ENCODE measurements at places on chromosomes 16 and 17.
A peak's percentile ranks its signal among the peaks of the same experiment; 100 is the strongest.

GRCh38 chr16:62620275-62620674, 584.0 kb upstream of the CDH8 start:
- DNase-seq, result no peak

- no peak for DNase-seq
Measured at GRCh38 chr17:82097184-82097918, 685 bp downstream of the FASN start.

DNA sequence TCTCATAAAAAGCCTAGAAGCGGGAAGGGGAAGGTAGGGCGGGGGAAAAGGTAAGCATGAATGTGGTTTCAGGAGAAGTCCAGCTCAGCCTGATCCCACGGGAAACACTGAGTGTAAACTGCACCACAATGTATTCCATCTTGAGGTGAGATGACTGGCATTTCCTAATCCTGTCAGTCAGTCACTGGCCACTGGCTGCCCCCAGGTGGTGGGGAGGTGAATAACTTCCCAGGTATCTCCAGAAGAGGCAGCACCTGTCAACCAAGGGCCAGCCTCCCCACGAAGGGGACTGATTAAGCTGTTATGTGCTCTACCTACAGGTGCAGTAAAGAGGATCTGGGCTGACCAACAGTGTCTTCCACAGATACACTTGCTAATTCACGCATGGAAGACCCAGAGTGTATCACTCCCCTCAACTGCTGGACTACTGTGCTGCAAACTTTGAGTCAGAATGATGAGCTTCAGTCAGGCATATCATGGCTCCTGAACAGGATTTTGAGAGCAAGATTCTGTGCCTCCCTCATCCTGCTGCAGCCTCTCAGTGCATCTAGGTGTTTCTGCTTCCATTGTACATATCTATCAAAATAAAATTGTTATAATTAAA, 108.5 kb upstream of the CCL2 start:
- DNase-seq, result peak; percentile 18

DNA sequence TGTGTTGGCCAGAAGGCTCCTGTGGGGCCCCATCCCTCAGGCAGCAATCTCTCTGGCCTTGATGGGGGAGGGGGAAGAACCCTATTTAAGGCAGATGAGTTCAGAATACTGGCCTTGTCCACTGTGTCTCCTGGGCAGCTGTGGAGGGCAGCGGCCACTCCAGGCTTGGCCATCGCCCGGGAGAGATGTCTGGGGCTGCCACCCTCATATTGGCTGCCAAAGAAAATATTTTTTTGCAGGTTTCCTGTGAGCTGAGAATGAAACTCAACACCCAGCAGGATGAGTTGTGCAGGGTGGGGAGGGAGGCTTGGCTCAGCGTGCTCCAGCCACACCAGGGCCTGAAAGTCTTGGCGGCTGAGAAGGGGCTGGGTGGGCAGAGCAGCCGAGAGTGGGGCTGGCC, 14.4 kb upstream of the TIMP2 start:
- DNase-seq, result no peak

GRCh38 chr17:8803531-8804420, 4.6 kb upstream of the MFSD6L start:
- no peak for DNase-seq

DNA sequence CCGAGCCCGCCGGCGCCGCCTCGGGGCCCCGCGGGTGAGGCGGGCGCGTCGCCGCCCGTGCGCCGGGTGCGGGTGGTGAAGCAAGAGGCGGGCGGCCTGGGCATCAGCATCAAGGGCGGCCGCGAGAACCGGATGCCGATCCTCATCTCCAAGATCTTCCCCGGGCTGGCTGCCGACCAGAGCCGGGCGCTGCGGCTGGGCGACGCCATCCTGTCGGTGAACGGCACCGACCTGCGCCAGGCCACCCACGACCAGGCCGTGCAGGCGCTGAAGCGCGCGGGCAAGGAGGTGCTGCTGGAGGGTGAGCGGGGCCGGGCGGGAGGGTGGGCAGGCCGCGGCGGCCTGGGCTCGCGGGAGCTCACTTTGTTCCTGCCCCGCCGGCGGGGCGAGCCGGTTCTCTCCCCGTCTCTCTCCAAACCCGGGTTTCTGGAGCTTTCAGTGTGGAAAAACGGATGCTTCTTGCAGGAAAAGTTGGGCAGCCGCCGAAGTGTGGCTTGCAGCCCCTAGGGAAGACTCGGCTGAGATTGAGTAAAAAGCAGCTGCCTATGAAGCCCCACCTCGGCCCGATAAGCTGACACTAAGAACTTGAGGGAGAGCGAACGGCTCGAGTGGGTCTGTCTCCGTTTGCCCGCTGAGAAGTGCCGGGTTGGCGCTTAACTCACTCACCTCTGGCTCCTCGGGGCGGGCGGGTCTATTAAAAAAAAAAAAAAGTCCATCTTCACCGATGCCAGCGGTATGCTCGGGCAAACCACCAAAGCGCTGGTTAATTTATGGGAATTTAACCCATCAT, 677 bp downstream of the SNTB2 start:
- peak; percentile 15 for DNase-seq

DNA sequence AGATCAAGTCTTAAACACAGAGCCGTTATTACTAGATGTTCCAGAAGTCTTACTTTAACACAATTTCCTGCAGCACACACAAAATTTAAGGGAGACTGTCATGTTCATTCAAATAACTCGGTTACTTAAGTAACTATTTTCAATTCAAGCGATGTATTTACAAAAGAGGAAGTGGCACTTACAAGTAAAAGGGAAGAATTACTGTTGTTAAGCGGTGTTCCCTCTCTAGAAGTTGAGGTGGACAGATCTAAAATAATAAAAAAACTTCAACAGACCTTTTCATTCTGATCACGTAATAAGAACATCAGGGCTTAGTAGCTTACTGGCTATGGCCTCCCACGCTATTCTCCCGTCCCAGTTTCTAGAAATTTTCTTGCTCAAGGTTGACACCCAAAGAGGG, 26.2 kb upstream of the TXNDC11 start:
- DNase-seq, result no peak

DNA sequence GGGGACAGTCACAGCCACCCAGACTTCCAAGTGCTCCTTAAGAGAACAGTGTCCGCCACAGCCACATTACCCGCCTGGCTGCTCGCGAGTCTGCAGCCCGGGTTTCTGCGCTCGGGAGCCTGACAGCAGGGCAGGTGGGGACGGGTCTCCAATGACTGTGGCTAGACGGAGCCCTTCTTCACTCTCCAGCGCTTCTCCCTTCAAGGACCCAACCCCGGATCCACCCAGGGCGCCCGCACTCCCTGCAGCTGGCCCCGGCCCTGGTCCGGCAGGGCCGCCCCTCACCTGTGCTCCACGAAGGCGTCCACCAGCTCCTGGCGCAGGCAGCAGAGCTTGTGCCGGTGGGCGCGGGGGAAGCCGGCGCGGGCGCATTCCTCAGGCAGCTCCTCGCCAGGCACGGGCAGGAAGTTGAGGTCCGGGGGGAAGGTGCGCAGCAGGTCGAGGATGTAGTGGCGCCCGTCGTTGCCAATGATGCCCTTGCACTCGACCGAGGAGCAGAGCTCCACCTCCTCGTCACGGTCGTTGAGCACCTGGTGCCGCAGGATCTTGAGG, 13.9 kb downstream of the CLUH start:
- no peak for DNase-seq

DNA sequence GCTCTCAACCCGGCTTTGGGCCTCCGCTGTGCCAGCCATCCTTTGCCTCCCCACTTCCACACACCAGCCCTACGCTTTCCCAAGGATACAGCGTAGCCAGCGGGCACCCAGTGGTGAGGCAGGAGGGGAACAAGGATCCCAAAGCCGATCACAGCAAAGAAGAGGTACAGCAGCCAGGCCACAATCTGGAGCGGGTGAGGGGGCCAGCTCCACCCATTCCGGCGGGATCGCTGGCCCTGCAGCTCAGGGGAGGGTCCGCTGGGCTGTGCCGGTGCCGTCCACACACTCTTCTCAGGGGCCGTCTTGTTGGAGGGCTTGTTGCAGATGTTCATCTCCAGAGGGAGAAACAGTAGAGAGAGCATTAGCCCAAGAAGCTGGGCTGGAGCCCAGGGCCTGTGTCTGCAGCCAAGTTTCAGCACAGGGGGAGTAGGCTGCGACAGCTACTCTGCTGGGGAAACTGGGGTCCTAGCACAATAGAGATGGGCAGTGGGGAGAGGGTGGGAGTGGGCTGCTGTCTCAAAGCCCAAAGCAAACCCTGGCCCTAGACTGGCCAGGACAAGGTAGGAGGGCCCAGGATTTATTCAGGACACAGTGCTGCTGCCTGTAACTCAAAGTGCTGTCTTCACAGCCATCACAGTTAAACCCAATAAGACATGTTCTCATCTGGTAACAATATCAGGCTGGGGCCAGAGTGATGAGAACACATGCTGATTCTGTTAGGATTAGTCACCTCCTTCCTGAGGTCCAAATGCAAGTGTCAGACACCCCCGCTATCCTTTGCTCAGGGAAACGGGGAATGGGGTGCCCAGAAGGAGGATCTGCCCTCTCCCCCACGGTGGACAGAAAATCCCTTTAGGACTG, 9.9 kb downstream of the ZDHHC1 start:
- DNase-seq, result no peak

- DNase-seq, result no peak
Measured at GRCh38 chr17:66661411-66662256, 173.3 kb upstream of the CACNG5 start.

DNA sequence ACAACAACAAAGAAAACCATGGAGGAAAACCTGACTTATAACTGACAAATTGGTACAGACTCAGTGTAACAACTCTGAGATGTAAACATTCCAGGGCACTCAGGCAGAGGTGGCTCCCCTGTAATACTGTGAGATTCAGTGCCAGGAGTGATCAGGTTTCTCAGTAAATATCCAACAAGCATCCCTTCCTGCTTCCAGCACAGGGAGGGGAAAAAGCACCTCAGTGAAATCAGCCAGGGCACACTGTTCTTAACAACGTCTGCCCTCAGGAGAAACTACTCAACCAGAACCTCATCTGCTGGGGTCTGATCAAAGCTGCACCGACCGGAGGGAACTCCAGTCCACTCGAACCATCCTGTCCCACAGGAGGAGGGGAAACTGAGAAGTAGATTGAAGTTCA, 52.3 kb downstream of the AMFR start:
- DNase-seq, result no peak

- no peak for DNase-seq
Measured at GRCh38 chr17:60079401-60080243, 901 bp upstream of the HEATR6 start.

DNA sequence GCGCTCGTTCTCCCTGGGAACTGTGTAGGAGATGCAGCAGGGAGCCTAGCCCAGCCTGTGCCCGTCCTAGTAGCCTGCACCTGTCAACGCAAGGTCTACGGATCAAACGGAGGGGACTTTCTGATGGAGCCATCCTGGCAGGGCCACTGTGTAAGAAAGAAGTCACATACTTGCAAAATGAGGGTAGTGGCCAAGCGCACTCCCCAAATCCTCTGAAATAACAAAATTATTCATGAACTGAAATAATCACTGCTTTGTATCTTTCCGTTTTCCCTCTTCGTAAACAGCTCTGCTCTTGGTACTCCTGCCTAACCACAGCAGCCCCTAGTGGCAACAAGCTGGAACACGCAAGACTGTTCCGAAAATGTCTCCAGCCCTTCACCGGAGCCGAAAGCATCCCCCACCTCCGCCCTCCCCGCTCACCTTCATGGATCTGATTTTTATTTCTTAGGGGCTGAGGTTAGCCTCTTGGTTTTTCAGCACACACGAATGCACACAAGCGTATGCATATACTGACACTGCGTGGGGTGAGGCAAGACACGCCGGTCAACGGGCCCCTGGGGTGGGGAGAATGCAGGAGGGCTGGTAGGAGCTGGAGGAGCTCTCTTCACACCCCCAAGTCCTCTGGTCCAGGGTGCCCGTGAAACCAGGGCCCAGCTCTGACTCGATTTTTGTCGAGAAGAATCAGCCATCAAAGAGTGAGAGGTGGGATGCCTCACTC, 100.8 kb downstream of the ABCC12 start:
- no peak for DNase-seq

DNA sequence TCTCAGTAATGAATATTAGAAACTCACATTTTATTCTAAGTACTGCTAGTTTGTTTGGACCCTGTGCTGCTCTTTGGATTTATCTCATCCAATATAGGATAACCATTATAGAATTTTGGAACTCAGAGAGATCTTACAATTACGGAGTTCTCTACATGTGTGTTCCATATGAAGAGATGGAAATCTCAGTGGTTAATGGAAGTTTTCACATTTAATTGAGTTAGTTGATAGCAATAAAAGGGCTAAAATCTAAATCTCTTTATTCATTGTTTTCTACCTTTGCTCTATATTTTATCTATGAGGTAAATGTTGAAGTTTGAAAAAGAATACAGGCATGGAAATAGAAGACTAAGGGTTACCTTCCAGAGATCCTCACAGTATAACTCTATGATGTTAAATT, 558.0 kb upstream of the KIF2B start:
- DNase-seq, result no peak

- DNase-seq, result peak; percentile 24
Measured at GRCh38 chr16:85303354-85303883, 191.1 kb upstream of the CIBAR2 start.

- no peak for DNase-seq
Measured at GRCh38 chr17:6147042-6147441, 76.9 kb downstream of the WSCD1 start.

DNA sequence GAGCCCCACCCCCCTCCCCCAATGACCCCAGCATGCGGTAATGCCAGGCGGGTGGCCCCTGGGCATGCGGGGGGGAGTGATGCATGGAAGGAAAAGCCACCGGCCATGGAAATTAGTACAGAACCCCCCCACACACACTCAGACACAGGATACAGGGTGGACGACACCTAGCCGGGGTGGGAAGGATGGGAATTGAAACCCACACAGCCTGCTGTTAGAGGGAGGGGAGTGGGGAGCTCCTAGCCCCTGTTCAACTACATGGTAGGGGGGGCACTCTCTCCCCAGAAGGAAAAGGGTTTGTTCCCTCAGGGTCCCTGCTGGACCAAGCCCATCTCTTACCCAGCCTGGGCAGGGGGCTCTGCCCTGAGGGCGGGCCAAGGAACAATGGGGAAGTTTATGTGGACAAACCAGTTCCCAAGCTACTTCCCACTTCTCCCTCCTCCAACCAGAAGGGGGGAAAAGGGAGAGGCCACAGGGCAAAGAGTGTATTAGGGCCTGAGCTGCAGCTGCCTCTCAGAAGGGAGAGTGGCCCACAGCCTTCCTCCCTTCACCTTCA, 5.2 kb downstream of the TMUB2 start:
- no peak for DNase-seq

- no peak for DNase-seq
Measured at GRCh38 chr17:6145946-6146345, 75.8 kb downstream of the WSCD1 start.

DNA sequence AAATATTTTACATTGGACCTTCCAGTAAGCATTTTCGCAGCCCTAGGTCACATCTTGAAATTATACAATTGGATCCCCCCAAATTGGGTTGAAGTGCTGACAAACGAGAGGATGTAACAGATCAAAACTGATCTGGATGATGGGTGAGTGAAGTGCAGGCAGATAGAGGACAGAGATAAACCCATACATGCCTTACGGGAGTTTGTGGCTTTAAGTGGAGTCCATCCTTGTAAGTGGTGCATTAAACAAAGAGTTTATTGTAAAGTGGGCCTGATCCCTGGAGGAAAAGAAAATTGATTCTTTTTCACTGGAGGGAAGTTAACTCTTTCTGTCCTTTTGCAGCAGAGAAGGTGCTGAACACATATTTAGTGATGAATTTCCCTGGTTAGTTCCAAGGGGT, 39.0 kb upstream of the KCNJ2 start:
- DNase-seq, result no peak

All from effector memory CD4-positive, alpha-beta T cell (primary cell).